ENCODE measurements at places on chromosomes 13 and 19.

DNA sequence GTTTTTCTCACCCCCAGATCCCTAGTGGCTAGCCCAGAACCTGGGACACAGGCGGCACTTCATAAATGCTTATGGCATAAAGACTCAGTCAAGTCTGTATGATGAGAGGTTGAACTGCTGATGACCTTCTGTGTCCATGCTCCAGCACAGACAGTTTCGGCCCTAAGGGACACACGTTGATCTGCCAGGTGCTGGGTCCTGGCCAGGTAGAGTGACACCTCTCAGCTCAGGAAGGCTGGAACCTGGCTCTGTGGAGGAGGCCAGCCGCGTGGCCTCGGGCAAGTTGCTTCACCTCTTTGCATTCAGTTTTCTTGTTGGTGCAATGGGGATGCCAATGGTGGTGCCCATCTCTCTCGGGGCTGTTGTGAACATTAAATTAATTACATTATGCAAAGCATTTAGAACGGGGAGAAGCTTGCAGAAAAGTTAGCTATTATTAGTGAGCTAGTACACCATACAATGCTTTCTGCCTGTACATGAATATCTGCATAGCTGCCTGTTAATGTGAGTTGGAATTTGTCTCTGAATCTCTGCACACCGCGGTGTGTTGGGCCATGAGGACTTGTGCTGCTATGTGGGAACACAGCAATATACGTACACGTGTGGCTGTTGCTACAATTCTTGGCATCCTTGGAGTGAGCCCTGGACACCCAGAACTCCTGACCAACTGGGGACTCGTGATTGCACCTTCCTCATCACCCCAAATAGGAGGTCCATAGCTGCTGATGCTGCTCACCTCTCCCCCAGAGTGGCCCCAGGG, 8.4 kb downstream of the GADD45B start:
- no peak for DNase-seq

DNA sequence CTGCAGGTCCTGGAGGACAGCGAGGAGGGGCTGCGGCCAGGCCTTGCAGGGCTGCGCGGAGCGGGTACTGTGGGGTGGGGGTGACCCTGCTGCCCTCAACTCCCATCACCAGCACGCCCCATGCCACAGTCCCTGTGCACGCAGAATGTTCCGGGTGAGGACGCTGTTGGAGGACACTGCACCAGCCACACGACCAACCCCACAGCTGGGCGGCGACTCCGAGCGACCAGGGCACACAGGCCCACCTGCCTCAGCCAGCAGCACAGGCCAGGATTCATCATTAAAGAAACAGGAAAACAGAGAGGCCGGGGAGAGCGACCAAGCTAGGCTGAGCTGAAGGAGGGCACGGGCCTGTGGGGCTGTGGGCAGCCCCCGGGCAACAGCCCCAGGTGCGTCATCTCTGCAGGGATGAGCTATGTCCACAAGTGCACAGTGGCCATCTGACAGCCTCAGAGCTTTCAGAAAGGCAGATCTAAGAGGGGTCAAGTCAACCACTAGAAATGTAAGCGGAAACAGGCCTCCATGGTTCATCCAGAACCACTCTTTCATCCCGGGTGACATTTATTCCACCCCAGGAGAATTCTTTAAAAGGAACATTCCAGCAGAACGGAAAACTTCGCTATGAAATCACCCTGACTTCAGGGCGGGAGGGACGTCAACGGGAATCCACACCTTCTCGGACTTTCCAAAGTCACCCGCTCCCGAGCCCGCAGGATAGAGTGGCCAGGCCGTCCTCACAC, 1.5 kb downstream of the GAS6 start:
- no peak for DNase-seq

DNA sequence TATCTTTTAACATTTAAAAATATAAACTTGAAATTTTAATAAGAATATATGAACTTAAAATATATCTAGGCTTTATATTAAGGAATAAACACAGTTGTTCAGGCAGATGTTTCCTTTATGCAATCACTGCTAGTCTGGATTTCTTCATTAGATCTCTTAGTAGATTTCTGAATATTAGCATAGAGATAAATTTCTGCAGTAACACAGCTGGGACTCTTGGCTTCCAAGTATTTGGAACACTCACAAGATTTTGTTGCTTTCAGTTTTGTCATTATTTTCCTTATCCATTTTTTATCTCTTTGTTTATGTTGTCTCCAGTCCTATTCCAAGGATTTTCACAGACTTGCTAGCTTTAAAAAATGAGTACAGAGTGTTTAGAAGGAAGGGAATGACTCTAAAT, 857.1 kb downstream of the GPC5 start:
- DNase-seq, result no peak

DNA sequence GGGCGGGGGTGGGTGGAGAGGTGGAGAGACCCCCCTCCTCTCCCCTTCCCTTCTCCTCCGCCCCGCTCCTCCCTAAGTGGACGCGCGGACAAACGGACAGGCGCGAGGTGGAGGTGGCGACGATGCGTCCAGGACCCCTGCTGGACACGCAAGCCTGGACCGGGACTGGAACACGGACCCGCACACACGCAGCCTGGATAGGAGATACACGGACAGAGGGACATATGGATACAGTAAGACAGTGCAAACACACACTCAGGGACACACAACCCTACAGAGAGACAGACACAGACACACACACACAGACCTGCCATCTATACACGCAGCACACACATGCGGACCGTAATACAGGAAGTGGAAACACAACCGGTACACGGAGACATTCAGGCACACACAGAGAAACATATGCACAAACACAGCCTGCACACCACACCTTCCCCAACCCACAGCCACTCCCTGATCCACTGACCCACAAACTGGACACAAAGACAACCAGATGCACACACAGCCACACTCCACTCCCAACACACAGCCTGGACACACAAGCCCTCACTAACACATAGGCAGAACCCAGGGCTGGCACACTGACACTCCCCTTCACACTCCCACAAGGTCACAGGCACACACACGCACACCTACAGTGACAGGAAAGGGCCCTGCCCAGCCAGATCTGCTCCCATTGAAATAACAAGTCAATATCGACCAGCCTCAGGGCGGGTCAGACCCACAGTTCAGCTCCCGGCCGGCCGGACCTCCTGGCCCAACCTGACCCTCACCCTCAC, 696 bp upstream of the ERFL start:
- DNase-seq, result peak; percentile 57

GRCh38 chr19:19460258-19460731, 54.8 kb downstream of the GATAD2A start:
- peak; percentile 39 for DNase-seq

DNA sequence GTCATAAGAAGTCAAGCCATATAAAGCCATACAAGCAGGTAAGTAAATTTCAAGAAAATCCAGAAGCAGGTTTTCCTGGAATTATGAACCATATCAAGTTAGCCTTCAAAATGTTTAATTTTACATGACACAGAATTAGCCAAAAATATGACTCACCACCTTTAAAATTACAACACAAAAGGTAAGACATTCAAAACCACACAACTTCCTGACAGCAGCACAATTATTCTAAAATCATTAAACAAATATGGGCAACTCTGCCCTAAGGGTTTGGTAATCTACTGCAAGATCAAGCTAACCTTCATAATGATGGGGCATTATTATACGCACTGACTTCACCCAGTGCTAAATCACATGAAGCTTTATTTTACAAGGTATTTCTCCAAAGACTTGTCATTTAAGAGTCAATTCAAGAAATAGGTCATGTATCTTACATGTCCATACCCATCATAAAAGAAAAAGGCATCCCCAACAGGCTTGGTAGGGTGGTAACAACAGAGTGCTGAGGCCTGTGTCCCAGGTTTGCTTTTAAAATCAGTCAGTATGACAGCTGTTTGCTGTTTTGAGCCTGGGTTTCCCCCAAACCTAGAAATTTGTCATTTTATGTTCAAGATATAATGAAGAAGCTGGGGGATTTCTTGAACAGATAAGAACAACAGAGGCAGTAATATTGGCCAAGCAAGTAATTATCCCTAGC, 15.2 kb downstream of the RCBTB1 start:
- peak; percentile 14 for DNase-seq

DNA sequence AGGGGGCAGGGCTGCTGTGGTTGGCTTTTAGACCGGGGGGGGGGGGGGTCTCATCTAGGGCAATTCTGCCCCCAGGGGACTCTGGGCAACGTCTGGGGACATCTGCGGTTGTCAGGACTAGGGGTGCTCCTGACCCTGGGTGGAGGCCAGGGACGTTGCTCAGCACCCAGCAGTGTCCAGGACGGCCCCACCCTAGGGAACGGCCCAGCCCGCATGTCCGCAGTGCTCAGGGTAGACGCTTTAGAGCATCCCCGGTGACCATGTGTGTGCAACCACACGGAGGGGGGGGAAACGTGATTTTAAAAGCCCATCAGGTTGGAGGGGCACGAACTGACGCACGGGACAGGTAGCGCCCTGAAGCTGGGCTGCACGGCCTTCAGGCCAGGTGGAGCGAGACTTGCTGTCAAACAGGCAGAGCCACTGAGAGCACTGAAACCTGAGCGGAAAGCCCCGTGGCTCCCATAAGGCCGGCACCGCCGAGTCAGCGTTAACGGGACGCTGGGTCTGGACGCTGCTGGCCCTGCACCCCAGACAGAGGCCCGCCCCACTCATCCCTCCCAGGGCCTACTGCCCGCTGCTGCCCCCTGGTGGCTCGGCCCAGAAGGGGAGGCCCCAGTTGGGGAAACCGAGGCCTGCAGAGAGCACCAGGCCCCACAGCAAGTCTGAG, 8.3 kb downstream of the CACTIN start:
- peak; percentile 46 for DNase-seq

GRCh38 chr13:24649688-24650043, 30.5 kb upstream of the ATP12A start:
- DNase-seq, result no peak

- DNase-seq, result no peak
Measured at GRCh38 chr13:90375851-90376250, 971.6 kb upstream of the MIR17HG start.

DNA sequence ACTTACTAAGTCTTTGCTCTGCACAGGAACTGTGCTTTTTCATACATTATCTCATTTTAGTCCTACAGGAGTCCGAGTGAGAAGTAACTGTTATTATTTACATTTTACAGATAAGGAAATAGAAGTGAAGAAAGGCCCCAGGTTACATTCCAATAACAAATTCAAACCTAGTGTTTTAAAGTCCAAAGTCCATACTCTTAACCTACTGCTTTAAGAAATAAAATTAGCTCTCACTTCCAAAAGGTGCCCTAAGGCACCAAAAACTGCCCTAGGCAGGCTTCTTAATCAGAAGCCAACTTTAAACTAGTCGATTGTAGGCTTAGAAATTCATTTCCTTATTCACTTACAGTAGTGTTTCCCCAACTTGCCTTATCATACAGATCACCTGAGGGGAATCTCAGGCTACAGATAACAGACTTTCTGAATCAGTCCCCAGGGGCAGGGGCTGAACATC, 555.9 kb downstream of the DIAPH3 start:
- DNase-seq, result no peak

DNA sequence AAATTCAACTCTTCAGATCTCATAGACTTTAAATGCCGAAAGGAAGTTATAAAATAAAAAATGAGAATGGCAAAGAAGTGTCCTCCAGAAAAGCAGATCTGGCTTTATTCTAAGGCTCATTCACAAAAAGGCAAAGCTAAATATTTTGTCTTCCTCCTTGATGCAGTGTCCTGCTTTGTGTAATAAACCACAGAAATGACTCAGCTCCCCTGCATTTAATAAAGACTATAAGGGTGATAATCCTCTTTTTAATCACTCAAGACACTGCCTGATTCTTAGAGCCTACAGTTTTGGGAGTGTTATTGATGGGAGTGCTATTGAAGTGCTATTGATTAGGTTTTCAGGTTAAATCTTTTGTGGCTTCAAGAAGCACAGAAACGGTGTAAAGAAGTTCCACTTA, 482.0 kb downstream of the PCDH20 start:
- no peak for DNase-seq

DNA sequence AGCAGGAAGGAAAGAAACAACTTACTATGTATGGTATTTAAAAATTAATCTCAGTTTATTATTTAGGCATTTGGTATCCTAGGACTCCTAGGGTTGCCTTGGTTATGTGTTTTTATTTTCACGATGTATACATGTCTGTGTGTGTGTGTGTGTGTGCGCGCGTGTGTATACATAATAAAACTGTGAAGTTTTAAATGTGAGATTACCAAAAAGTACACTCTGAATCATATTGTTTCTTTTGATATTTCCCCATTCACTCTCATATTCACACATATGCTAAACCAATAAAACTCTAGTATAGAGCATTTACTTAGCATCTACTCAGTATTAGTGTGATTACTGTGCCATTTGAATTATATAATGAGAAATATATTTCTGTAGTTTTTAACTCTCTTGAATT, 30.8 kb upstream of the NDFIP2 start:
- no peak for DNase-seq

DNA sequence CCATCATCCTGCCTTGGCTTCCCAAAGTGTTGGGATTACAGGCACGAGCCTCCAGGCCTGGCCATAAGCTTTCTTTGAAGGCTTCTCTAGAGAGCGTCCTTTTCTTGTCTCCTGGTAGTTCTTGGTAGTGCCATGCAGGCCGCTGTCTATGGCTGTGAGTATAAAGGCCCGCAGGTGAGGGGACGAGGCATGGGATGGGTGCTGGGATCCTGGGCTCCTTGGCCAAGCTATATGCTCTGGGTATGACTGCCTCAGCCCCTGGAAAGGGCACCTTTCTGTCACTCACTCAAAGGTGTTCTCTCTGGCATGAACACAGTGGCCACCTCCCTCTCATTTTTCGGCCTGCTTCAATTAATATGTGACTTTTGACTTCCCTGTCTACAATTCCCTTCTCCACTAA, 6.3 kb upstream of the ABCC4 start:
- no peak for DNase-seq

Data from CD4-positive, alpha-beta T cell treated with Interleukin-21 for 1 hour (primary cell).